ENCODE measurements at places on chromosomes 4 and X.

DNA sequence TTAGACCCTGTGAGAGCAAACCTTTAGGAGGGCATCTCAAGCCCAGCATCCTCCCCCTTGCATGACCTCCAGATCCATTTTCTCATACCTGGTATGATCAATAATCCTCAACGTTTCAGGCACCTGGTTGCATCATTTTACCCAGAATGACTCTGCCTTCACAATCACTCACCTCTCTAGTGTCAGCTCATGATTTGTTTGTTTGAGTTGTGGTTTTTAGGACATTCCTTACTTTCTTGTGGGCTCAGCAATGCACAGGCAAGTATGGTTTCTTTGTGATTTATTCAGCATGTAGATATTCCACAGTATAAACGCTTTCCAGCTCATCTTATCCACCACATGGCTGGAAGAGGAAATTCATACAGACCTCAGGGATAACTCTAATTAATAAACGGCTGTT is 93.6 kb upstream of the CPEB2 start:
- DNase-seq: no peak

- DNase-seq: no peak
Observed at GRCh38 chr4:76301775-76302162, 4.8 kb upstream of the STBD1 start.

DNA sequence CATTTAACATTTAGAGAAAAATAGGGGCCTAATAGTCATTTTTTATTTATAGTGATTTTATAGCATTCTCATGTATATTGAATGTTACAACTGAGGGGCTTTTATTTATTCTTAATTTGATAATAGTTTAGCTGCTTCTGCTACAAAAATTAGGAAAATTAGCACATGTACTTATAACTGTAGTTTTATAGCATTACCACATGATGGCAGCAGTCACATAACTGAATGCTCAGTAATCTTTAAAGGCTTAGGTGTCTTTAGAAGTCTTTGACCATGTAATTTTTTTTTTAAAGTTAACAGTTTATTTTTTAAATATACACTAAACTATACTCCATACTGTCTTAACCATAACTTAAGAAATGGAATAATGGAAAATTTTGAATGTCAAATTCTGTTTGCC is 136.6 kb downstream of the STAG2 start:
- no peak for DNase-seq

- DNase-seq: no peak
Observed at GRCh38 chrX:1502241-1502640, 34.7 kb downstream of the P2RY8 start.

DNA sequence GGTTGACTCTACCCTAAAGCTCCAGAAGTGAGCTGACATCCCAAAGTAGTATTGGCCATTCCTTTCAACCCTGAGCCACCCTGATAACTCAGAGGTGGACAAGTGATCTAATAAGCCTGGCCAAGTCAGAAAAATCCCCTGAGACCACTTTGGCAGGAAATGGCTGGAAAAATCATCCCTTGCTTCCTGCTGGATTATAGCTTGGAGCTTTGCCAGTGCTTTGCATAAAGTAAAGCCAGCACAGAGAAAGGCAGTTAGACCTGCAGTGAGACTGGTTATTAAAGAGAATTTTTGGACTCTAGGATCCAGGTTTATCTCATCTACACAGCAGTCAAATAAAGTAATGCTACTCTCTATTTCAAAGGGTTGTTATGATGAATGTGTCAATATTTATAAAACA is 6.4 kb downstream of the CXCL3 start:
- DNase-seq: no peak
